ENCODE measurements at places on chromosomes 16 and 17.

GRCh38 chr17:46823657-46824056 lies 5.2 kb upstream of the WNT3 start:
- DNase-seq, result no peak

DNA sequence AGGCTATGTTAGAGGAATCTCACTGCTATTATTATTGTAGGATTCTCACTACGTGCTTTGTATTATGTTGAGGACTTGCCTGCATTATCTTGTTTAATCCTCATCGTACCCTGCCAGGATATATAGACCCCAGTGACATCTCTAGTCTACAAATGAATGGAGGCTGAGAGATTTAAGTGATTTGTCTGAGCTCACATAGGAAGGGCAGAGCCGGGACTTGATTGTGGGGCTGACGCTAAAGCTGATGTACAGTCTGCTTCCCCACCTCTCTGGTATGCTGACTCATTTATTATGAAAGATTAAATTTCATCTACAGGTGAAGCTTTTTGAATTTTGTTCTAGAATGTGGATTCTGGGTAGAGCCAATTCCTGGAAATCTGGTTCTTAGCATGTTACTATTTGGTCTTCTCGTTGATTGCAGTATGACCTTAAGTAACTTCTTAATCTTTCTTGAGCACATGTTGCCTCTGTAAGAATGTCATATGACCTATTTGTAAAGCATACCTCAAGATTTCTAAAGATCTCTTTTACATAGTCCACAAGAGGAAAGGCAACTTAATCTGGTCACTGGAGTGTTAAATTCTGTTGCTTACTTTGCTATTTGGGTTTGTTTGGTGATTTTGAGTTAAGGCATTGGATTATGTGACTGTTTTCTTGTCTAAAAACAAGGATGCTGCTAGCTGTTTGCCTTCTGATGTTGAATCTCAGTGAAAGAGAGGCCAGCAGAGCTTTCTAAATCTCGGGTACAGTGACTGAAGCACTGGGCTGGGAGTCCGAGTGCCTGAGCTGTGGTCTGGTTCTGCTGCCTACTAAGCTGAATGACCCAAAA lies 12.4 kb downstream of the METTL9 start:
- no peak for DNase-seq

- peak; percentile 77 for DNase-seq
Measured at GRCh38 chr17:50199803-50200456, 1.5 kb downstream of the COL1A1 start.

DNA sequence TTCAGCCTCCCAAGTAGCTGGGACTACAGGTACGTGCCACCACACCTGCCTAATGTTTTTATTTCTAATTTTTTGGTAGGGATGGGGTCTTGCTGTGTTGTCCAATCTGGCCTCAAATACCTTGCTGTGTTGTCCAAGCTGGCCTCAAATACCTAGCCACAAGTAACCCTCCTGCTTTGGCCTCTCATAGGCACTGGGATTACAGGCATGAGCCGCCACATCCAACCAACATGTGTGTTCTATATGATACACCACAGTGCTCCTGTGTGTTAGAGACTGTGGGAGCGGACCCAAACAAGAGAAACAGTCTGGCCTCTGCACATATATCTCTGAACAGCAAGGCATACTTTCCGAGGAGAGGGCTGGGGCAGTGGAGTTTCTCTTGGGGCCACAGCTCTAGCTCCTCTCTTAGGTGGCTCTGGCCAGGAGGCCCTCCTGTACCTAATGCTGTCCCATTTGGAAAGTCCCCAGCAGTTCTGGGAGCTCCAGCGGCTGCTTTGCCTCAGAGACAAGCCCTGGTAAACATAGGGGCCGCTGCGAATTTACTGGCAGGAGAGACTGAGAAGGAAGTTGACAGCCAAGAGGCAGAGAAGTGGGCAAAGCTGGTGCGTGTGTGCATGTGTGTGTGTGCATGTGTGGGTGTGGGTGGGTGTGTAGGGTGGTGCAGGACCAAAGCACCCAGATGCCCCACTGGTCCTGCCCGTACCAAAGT lies 95.0 kb downstream of the RAB11FIP4 start:
- no peak for DNase-seq

- no peak for DNase-seq
Measured at GRCh38 chr17:43552229-43552837, 6.2 kb upstream of the ETV4 start.

DNA sequence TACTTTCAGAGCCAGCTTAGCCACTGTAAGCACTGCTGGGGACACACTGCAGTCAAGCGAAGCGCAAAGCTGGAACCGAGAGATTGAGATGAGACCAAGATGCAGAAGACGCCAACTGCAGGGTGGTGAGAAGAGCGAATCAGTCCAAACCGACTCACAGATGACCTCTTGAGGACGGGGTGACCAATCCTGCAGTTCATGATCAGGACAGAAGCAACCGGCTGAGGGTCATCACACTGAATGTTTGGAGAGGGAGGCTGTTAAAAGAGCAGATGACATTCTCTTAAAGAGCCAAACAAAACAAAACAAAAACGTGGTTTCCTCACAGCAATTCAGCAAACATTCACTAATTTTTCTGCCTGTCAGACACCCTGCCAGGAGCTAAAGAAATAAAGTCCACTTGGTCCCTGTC lies 8.5 kb downstream of the HASPIN start:
- DNase-seq, result no peak

GRCh38 chr17:1494203-1494602 lies 1.7 kb upstream of the MYO1C start:
- no peak for DNase-seq

- DNase-seq, result no peak
Measured at GRCh38 chr16:25041471-25041870, 26.3 kb upstream of the ARHGAP17 start.

GRCh38 chr17:48159232-48159631 lies 51.7 kb downstream of the SNX11 start:
- DNase-seq, result no peak

GRCh38 chr16:53876811-53877210 lies 172.9 kb downstream of the FTO start:
- DNase-seq, result no peak

- DNase-seq, result no peak
Measured at GRCh38 chr16:54422569-54422978, 136.0 kb upstream of the IRX3 start.

- DNase-seq, result no peak
Measured at GRCh38 chr17:81414756-81415516, 19.7 kb downstream of the BAHCC1 start.

- DNase-seq, result no peak
Measured at GRCh38 chr16:53971616-53972015, 267.7 kb downstream of the FTO start.

DNA sequence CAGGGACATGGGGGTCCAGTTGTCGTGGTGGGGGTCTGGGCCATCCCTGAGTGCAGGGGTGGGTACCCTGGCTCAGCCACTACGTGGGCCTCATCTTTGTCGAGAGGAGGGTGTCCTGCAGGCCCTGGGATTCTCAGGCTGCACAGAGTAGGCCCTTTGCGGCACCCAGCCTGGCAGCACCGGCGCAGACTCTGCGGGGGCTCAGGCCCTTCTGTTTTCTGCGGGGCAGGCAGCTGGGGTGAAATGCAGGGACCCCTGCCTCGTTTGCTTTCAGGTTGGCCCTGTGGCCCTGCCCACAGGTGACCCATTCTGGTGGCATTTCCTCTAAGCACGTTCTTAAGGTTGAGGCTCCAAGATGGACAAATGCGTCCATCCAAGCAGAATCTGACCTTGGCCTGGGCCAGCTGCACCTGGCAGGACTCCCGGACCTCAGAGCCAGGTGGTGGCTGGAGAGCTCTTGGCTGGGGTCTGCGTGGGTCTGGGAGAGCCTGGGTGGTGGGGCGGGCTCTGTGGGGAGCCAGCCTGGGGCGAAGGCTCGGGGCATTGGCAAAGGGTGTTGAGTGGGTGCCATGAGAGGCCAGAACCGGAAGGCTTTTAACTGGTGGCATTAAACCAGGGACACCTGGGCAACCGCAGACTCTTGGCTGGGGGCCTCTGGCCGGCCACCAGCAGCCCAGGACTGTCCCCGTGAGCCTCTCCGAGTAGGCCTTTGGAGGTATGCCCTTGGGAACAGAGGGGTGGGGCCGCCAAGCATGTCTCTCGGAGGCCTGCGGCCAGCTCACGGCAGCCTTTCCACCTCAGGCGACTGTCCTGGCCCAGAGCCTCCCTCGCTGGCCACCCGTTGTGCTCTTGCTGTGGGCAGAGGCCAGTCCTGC lies 16.9 kb downstream of the PRSS27 start:
- DNase-seq, result no peak

DNA sequence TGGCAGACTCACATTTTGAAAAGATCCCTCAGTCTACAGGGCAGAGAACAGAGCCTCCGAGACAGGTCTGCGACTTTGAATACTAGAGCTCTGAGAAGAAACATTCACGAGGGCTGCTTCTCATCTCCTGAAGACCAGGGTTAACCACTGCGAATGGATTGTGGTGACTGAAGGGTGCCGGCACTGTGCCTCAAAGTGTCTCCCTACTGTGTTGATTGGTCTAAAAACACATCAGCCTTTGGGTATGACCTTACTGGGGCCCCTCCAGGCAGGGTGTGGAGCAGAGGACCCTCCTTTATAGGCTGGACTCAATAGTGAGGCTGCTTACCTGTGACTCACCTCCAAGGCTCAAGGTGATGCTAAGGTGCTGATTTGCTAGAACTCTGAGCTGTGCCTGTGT lies 2.6 kb upstream of the LGALS9 start:
- DNase-seq, result no peak

DNA sequence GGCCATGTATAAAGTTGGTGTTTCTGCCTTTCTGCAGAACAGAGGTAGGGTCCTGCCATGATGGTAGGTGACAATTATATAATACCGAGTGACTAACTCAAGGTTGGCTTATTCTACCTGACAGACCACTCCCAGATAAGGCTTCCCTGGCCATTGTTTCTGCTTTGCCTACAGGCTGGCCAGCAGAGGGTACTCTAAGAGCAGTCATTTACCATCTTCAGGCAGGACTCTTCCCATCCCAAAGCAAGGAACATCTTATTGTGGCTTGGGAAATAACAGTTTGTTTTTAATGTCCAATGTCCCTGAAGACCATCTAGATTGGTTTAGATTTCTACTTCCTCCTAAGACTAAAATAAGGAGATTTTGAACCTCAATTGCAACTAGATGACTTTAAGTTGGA lies 74.1 kb downstream of the SNX11 start:
- DNase-seq, result no peak

DNA sequence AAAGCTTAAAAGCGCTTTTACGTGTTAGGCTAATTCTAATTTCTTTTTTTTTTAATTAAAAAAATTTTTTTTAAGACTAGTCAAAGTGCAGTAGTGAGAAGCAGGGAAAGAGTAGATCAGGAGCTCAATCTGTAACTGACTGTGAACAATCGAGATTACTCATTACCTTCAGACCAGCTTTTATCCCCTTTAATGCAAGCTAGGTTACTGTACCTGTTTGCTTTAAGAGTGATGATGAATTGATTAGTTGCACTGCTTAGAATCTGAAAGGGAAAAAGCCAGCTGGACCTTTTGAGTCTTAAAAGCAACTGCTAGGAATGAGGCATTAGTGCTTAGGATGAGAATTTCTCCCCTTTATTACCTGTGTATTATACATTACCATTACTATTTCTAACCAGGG lies 19.0 kb downstream of the PSMD11 start:
- DNase-seq, result no peak

DNA sequence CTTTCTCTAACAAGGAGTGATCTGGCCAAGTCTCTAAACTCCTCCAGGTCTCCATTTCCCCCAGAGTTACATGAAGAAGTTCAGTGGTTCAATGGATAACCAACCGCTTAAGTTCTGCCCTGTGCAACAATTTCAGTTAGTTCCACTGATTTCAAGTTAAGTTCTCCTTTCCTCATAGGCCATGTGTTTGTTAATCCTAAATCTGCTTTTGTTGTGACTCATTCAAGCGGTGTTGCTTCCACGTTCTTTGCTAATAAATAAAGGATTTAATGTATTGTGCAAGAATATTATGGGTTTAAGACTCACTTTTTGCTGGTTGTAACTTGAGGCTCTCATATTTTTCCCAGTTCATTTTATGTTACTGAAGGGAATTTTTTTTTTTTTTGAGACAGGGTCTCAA lies 36.3 kb downstream of the GNA13 start:
- DNase-seq, result peak; percentile 60

GRCh38 chr17:3400055-3400454 lies 1.8 kb upstream of the OR1E1 start:
- no peak for DNase-seq

GRCh38 chr17:382644-383533 lies 30.3 kb upstream of the RPH3AL start:
- DNase-seq, result peak; percentile 14
